Kidney tubule cell (primary cell): ENCODE measurements at places on chromosomes 13 and 19.
A peak's percentile ranks its signal among the peaks of the same experiment; 100 is the strongest.

DNA sequence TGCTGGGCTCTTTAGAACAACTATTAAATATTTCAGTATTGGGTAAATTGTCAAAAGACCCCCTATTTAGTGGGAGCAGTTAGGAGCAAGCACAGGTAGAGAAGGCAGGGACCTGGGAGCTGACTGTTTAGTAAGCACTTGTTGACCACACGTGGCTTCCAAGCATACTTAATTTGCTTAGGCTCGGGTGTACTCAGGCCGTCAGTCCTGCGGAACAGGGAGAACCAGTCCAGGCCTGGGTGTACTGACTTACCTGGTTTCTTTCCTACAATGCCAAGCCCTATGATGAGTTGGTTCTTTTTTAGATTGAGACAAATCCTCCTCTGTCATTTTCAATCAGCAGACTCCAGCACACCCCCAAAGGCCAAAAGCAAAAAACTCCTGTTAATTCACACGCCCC is 90.0 kb downstream of the WDFY2 start:
- DNase-seq = peak; percentile 28

GRCh38 chr13:62512194-62513141 is 1096.8 kb upstream of the PCDH20 start:
- DNase-seq = peak; percentile 52

GRCh38 chr19:4773047-4773640 is 18.4 kb upstream of the FEM1A start:
- no peak for DNase-seq

- DNase-seq = no peak
Observed at GRCh38 chr19:17318966-17319365, 9.6 kb downstream of the DDA1 start.

- DNase-seq = peak; percentile 66
Observed at GRCh38 chr19:6065685-6066374, 44.5 kb downstream of the RFX2 start.

GRCh38 chr19:29760752-29761502 is 45.9 kb upstream of the C19orf12 start:
- DNase-seq = no peak

GRCh38 chr13:43389573-43389972 is 366.2 kb downstream of the DNAJC15 start:
- DNase-seq = no peak

- DNase-seq = no peak
Observed at GRCh38 chr19:48480183-48480557, 11.0 kb downstream of the CYTH2 start.

DNA sequence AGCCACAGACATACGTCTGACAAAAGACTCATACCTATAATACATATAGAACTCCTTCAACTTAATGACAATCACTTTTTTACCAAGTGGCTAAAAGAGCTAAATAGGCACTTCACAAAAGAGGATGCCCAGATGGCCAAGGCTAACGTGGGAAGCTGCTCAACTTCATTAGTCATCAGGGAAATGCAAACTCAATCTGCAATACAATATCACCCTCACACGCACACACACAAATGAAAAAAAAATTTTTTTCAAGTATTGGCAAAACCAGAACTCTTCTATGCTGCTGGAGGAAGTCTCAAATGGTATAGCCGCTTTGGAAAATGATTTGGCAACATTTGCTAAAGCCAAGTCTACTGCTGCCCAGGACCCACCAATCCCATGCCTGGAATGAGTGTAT is 14.6 kb upstream of the DNMT1 start:
- DNase-seq = no peak

GRCh38 chr13:49367640-49368422 is 76.0 kb downstream of the CAB39L start:
- DNase-seq = no peak

GRCh38 chr13:33303855-33304597 is 18.5 kb upstream of the STARD13 start:
- peak; percentile 39 for DNase-seq

- DNase-seq = peak; percentile 25
Observed at GRCh38 chr19:52138278-52138982, 1.3 kb downstream of the ZNF616 start.

- DNase-seq = no peak
Observed at GRCh38 chr19:40216777-40217026, 1.5 kb downstream of the TTC9B start.

GRCh38 chr19:31819837-31820236 is 470.6 kb upstream of the TSHZ3 start:
- DNase-seq = no peak

- peak; percentile 93 for DNase-seq
Observed at GRCh38 chr13:93226623-93227279, at the start of gene GPC6. Gene GPC6 (plus strand): TSS chr13:93226807.

GRCh38 chr13:33904431-33904830 is 86.5 kb downstream of the RFC3 start:
- no peak for DNase-seq

- DNase-seq = peak; percentile 66
Observed at GRCh38 chr19:925087-925525, 729 bp upstream of the ARID3A start.

DNA sequence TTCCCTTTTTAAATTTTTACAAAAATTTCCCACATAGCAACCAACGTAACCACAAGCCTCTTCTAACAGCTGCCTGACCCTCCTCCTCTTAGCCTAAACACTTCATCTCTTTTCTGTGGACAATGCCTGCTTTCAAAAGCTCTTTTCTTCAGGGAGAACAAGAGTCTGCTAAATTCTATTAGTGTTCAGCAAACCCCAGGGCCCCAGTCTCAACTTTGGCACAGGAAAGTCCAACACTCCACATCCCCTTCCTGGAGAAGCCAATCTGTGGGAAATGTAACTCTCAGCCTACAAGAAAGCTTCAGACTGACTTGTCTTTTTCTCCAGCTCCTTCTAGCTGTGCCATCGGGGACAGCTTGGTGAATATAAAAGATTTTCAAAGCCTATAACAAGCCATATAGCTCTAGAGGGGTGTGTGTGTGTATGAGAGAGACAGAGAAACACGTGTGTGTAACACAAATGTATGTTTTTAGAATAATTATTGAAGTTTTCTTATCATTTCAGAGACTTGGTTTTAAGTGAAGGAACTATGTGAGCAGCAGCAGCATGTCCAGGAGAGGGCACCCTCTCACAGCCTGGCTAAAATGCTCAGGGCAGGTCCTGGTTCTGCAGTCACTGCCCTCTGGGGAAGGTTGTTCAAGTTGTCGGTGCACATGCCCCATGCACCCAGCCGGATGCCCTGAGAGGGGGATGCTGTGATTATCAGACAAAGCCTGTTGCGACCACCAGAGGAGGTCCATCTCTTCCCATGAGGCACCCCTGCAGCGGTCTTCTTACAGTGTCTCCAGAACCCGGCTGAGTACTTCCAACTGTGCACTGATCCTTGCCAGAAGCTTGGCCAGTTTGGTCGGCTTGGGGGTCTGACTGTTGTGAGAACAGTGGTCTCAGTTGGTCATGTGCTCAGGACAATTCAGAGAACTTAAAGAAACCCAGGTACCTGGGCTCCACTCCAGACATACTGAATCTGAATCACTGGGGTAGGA is 34.4 kb downstream of the CCDC70 start:
- DNase-seq = peak; percentile 58

DNA sequence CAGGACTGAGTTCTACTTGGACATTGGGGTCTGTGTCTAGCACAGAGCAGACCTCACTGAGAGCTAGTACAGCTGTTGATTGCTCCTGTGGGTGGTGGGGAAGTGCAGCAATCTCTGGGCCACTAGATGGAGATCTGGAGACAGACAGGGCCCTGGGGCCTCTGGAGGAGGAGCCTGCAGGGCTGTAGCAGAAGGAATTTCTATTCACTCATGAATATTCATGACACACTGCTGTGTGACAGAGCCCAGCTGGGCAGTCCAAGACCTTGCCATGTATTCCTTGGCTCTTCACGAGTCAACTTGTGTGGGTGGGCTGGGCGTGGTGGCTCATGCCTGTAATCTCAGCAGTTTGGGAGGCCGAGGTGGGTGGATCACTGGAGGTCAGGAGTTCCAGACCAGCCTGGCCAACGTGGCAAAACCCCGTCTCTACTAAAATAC is 37.5 kb downstream of the SUGP2 start:
- peak; percentile 88 for DNase-seq

- no peak for DNase-seq
Observed at GRCh38 chr13:109655206-109655600, 131.2 kb downstream of the IRS2 start.

- DNase-seq = no peak
Observed at GRCh38 chr13:113080901-113081521, 24.6 kb upstream of the F7 start.

DNA sequence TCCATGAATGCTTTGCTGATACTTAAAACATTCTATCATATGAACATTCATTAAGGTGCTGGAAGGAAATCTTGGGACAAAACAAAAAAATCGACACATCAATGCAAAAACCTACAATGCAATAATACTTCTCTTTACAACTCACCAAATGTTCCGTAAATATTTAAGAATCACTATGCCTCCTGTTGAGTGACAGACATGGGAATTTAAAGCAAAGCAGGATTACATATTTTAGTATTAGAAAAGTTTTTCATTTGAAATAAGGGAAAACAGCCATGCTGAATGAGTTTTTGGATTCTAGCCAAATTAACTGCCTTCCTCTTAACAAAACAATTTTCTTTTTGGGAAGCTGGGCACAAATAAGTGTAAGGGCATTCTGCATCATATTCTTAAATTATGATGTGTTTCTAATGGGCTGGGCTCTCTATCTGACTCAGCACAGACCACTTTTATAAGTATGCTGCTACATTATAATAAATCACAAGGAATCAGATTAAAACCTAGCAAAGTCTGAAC is 93.7 kb downstream of the RBM26 start:
- no peak for DNase-seq
